ENCODE measurements at places on chromosomes 6 and 20.

- peak; percentile 30 for DNase-seq
Measured at GRCh38 chr6:139373154-139373927, 1.1 kb downstream of the CITED2 start.

GRCh38 chr6:32047855-32048766, 9.9 kb downstream of the CYP21A2 start:
- no peak for DNase-seq

DNA sequence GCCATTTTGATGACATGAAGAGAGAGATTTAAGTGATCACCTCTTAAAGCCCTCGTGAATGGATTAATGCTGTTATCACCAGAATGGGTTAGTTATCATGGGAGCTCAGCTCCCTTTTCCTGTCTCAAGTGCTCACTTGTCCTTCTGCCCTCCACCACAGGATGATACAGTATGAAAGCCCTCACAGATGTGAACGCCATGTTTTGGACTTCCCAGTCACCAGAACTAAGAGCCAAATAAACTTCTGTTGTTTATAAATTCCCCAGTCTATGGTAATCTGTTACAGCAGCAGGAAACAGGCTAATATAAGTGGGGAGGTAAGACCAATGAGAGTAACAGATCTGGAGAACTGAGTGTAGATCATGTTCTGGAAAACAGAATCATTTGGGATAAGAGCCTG, 493.2 kb downstream of the CDKAL1 start:
- no peak for DNase-seq

DNA sequence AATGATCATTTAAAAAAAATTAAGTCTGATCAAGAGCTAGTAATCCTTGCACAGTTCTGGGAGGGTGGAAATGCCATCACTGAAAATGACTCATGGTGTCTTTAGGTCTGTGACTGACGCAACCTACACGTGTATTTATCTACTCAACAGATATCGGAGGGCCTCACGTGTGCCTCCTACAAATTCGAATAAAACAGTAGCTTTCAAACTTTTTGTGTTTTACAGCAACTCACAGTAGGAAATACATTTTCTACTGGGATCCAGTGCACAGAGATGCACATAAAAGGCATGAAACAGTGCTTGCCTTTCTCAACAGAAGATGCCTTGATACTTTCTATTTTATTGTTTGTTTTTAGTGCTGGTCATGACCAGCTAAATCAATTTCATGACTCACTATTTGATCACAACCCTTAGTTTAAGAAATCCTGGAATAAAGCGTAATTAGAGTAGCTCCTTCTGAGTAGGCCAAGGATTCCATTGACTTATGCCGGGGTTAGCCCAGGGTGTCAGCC, 210.0 kb upstream of the SNX9 start:
- no peak for DNase-seq

DNA sequence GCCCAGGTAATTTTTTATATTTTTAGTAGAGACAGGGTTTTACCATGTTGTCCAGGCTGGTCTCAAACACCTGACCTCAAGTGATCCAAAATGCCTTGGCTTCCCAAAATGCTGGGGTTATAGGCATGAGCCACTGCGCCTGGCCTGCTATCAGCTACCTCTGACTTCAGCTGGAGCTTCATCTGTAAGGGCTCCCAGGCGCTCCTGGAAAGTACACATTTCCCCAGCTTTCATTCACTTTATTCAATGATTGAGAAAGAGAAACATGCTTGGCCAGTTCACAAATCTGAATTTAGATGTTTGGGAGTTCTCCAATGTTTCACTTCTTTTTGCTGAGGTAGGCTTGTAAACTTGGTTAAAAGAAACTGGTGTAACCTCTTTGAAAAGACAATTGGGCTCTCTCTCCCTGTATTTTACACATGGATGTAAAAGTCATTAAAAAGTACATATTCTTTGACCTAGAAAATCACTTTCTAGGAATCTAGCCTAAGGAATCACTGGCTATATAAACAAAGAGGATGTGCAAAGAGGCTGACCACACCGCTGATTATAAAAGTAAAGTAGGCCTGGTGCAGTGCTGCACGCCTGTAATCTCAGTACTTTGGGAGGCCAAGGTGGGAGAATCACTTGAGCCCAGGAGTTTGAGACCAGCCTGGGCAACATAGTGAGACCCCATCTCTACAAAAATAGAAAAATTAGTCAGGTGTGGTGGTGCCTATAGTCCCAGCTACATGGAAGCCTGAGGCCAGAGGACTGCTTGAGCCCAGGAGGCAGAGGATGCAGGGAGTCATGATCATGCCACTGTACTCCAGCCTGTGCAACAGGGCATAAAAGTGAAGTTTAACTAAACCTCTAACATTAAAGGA, 128.9 kb downstream of the BACH2 start:
- no peak for DNase-seq

- DNase-seq: no peak
Measured at GRCh38 chr6:14521141-14521540, 403.6 kb downstream of the CD83 start.

- no peak for DNase-seq
Measured at GRCh38 chr6:25685251-25685650, 33.2 kb downstream of the SCGN start.

DNA sequence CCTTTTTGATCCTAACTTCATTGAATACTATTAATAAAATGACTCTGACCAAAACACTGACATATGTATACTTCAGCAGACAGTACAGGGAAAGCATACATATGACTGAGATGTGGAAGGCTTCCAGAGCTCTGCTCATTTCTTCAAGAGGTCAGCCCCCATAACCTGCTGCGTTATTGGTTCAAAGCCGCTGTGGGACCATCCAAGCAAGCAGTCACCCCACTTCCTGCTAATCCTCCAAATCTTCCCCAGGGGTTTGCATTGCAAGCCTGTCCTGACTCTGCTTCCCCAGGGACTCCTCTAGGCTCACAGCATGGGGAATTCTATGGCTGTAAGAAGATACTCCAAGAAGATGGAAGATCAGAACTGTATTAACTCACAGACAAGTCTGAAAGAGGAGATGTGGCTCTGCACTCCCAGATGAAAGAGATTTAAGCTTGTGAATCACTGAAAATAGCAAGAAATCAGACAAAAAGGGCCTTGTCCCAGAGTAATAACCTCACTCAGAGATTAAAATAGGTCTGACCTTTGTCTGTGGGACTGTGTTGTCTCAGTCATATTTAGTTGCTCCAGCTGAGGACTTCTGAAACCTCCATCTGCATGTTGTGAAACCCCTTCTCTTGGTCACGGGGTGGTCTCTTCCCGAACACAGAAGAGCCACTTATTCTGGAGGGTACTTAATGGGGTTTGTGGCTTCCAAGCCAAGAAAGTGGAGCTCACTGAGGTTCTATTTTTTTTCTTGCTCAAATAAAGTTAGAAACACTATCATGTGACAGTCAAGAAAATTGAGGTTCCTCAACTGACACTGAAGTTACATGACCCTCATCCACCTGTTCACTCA, 101.5 kb upstream of the MARCKS start:
- no peak for DNase-seq

- DNase-seq: no peak
Measured at GRCh38 chr20:61925555-61926252, 140.0 kb downstream of the TAF4 start.

DNA sequence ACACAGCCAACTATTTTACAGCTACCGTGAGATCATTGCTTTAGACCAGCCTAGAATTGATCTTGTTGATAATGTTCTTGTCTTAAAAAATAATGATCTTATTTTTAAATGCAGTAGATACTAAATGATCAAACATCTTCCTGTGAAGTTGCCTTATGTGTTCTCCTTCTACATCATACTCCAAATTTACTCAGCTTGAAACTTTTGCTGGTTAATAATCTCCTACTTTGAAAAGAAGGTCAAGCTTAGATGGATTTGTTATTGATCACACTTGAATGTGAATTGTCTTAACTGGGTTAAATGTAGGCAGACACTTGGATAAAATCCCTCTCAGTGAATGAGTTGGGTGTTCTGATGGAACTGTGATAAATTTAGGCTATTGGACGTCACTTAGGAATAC, 91.9 kb downstream of the HAO1 start:
- DNase-seq: no peak

GRCh38 chr6:19879663-19880062, 42.5 kb downstream of the ID4 start:
- no peak for DNase-seq

DNA sequence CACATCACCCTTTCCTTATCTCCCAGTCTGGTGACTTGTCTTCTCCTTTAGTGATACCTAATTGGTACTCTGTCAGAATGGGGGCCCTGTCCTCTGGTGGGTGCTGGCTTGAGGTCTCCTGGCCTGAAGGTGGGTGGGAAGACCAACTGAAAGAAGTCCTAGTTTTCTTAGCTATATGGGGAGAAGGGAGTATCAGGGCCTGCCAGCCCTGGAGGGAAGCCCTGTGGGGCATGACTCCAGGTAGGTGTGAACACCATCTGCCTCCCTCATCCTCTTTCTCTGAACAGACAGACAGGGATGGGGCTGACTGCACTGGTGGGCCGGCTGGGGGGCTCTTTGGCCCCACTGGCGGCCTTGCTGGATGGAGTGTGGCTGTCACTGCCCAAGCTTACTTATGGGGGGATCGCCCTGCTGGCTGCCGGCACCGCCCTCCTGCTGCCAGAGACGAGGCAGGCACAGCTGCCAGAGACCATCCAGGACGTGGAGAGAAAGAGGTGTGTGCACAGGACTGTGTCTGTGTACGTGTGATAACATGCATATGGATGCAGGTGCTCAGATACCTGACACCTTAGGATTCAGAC, 4.8 kb downstream of the CRIP3 start:
- no peak for DNase-seq

GRCh38 chr6:154954347-154954746, 40.8 kb upstream of the TIAM2 start:
- no peak for DNase-seq

DNA sequence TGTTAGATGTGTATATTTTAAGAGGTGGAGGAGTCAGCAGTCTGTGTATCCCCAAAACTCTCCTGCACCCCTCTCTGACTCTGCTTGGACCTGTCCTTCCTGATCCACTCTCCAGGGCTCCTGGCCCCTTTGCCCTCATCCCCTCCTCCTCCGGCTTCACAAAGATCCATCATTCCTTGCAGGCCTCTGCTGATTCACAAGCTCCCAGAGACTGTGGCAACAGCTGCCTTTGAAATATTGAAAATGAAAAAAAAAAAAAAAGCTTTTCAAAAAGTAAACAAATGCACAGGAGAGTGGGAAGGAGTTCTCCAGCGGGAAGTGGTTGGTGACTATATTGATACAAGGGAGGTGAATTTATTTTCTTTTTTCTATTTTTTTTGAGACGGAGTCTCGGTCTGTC, 330.2 kb upstream of the SULF2 start:
- DNase-seq: no peak

DNA sequence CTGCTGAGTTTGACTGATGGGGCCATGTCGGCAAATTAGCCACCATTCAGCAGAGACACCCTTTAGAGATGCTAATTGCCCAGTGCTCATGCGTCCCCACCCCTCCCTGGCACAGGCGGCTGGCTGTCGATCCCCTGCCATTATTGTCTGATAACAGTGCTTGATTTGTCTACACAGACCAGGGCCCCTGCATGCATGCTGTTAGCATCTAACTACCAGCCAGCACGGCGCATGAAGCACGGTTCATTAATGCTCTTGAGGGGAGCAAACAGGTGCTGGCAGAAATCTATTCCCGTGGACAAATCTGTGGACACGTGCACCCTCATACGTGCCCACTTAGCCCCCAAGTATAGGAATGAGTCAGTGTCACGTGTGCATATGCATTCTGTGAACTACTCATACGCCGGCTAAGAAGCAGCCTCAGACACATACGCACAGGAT, 32.2 kb downstream of the KCNB1 start:
- no peak for DNase-seq

- DNase-seq: no peak
Measured at GRCh38 chr6:52303178-52303577, 18.6 kb upstream of the MCM3 start.

- DNase-seq: no peak
Measured at GRCh38 chr6:137269803-137270202, 50.6 kb upstream of the IFNGR1 start.

GRCh38 chr6:54156650-54157250, 45.5 kb downstream of the MLIP start:
- DNase-seq: no peak

DNA sequence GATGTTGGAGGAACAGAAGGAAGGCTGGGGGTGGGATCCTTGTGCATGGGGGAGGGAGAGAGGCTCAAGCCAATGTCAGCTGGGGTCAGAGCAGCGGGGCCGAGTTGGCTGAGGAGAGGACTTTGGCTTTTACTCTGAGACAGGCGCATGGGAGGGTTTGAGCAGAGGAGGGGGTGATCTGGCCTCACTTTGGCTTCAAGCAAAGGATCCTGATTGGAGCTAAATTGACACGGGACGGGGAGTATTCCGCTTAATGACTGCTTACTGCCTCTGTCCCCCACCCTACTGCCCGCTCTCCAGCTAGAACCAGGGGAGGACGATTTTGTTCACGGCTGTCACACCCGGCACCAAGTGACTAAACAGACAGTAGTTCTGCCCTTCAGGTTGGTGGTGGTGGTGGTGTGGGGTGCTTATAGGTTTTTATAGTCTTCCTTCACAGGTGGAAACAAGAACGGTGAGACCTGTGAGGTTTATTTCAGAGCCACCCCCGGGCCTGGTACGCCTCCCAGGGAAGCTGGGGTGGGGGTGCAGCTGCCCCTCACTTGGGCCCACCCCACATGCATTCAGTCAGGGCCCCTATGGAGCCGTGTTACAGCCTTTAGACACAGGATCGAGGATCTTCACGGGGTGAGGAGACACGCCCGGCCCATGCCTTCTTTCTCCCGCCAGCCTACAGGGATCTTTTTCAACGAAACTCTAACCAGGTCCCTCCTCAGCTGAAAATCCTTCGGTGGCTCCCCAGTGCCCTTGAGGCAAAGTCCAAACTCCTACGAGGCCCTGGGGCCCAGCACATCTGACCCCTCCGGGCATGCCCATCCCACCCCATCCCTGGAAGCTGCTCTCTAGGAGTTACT, 1.3 kb upstream of the SNAI1 start:
- DNase-seq: no peak

DNA sequence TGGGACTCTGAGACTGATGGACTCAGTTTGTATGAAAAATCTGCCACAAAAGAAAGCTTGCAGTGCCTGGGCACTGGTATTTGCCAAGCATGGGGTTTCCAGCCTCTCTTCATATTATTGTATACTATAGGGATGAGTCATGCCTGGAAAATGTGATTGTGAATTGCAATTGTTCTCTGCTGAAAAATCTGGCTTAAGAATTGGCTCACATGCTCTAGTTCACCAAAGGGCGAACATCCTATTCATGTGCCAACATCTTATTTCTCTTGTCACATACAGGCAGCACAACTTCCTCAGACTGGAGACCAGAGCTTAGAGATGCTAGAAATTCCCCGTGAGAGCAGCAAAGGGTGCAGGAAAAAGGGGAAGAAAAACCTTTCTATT, 103.6 kb upstream of the KCNK16 start:
- no peak for DNase-seq
